ENCODE measurements at places on chromosomes 6 and 20.

DNA sequence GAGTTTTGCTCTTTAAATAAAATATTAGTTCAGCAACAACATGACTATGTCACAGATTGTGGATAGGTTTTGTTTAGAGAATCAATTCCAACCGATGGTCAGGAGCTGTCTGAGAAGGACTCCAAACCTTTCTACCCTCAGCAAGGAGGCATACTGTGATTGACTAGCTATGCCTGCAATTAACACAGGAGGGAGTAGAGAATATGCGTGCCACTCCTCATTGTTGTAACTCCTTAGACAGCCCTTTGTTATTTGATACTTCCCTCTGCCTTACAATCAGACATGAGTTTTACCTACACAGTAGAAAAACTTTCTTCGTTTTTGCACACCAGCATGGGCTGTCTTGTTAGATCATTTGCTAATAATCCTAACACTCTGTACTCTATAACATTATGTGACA, 796.5 kb downstream of the PRIM2 start:
- H3K27me3 ChIP-seq: no peaks in the 10 kb centered on the region
- H3K4me1 ChIP-seq: no peaks in the 10 kb centered on the region
- no peaks in the 10 kb centered on the region for H3K36me3 ChIP-seq
- no peak overlapping the region for H3K4me3 ChIP-seq

GRCh38 chr6:40185486-40185885, 251.2 kb upstream of the MOCS1 start:
- no peaks in the 10 kb centered on the region for H3K27me3 ChIP-seq
- no peak overlapping the region for H3K27ac ChIP-seq
- no peak for DNase-seq

DNA sequence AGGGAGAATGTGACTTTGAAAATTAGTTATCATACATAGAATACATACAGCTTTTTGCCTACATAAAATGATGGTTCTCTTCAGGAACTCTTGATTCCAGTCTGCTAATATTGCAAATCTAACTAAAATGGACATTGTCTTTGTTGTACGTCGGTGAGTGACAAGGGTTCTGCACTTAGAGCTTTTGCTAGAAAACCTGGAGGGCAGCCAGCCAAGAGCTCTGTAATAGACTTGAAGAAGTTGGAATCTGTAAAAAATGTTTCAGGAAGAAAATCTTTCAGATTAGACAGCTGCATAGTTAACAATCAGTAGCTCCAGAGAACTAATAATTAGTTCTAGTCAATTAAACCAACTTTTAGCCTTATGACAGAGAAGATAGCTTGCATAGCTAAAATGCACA, 138.3 kb downstream of the FLRT3 start:
- H3K27me3 ChIP-seq: no peaks in the 10 kb centered on the region
- H3K36me3 ChIP-seq: no peaks in the 10 kb centered on the region
- H3K4me3 ChIP-seq: no peak overlapping the region
- no peaks in the 10 kb centered on the region for H3K4me1 ChIP-seq
- no peak for DNase-seq

DNA sequence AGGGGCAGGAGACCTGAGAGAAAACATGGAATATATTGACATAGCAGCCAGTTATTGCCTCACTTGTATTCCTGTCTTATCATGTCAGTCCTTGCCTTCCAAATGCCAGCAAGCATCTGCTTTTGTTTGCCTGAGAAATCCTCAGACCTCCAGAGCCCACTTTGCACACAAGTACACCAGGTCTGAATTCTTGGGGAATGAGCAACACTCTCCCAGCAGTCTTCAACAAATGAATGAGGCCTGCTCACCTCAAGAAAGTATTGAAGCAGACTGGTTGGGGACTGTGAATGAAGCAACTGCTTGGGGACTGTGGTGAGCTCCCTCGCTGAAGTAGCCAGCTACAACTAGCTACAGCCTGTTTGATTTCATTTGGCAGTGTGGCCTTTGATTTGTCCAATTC, 172.8 kb upstream of the SPTLC3 start:
- no peak overlapping the region for H3K27ac ChIP-seq
- no peaks in the 10 kb centered on the region for H3K27me3 ChIP-seq
- no peak overlapping the region for H3K4me3 ChIP-seq
- no peaks in the 10 kb centered on the region for H3K4me1 ChIP-seq
- no peak for DNase-seq

DNA sequence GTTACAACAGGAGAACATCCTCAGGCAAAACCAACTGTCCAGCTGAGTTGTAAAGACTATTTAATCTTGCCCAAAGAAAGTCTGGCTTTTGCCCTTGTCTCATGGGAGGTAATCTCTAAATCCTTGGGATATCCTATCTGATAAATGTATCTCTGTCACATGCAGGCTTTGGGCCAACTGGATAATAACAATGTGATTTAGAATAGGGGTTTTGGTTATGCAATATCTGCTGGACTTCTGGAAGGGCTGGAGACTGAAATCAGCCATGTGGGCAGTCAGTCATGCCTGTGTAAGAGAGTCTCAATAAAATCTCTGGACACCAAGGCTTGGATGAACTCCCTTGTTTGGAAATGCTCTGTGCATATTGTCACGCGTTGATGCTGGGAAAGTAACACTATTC, 56.3 kb upstream of the PRL start:
- H3K27me3 ChIP-seq: no peaks in the 10 kb centered on the region
- no peaks in the 10 kb centered on the region for H3K36me3 ChIP-seq
- peaks cover 4% of the 10 kb centered on the region for H3K4me1 ChIP-seq
- DNase-seq: no peak
- H3K27ac ChIP-seq: no peak overlapping the region
- no peak overlapping the region for H3K4me3 ChIP-seq

DNA sequence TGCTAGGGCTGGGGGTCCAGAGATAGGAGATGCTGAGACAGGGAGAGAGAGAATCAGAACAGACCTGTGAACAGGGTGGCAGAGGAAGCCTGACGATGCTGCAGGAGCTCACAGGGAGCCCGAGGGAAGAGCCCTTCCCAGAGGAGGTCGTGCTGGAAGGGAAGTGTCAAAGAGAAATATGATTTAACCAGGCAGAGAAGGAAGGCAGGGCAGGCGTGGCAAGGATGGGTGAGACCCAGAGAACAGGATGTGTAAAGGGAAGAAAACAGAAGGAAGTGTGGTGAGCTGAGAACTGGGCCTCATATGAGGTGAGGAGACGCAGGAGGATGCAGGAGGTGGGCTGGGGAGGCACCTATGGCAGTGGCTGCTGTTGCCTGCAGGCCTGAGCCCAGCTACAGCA, 105.6 kb downstream of the ZDHHC14 start:
- peaks cover 4% of the 10 kb centered on the region for H3K4me1 ChIP-seq
- H3K4me3 ChIP-seq: no peak overlapping the region
- H3K27me3 ChIP-seq: no peaks in the 10 kb centered on the region
- no peaks in the 10 kb centered on the region for H3K36me3 ChIP-seq
- no peak for DNase-seq

DNA sequence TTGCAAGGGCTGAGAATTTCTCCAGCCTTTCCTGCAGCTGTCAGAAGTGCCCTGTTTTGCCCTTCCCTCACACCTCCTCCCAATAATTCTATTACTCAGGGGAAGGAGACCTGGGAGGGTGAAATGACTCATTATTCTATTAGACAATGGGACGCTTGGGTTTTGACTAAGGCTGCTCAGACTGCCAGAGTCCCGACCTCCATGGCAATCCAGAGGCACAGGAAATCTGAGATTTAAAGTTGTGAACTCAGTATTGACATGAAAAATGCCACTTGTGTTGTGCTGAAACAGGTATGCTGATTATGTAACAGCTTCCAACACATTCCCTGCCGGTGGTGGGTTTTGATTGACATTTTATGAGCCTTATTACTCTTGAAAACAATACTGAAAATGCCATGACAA, 625.9 kb upstream of the FLRT3 start:
- no peak for DNase-seq
- no peaks in the 10 kb centered on the region for H3K36me3 ChIP-seq
- peaks cover 4% of the 10 kb centered on the region for H3K4me1 ChIP-seq
- H3K27me3 ChIP-seq: no peaks in the 10 kb centered on the region
- no peak overlapping the region for H3K27ac ChIP-seq
- no peak overlapping the region for H3K4me3 ChIP-seq

DNA sequence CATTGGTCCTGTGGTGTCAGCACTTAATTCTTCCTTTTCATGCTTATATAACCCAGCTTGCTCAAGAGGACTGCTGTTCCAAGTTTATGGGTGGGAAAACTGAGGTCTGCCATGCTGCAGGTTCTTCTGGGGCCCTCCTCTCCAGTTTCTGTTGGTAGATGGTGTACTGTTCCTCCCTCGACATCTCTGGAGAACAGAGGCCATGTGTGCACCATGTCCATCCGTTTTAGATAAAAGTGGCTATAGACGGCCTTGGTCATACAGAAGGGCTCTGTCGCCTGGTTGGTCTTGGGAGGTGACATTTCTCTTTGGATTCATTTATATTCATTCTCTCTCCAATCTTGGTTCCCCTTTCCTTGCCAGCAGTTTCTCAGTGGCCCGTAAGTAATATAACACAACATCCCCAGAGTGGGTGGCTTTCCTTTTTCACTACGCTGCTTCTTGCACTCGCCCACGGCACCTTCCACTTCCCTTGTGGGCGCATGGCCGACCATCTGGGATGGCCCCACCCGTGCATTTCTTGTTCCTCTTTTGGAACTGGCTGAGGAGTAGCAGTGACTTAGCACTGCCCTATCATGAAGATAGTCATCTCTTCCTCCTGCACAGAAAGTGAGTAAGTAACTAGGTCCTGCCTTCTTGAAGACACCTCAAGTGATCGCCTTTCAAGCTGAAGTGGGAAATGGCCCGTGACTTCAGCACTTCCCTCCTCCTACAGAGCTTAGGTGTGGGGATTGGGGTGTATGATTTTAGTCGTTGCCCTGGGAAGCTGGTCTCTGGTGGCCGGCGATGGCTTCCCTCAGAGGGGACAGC, 94.2 kb downstream of the RREB1 start:
- DNase-seq: peak; percentile 90
- H3K27me3 ChIP-seq: no peaks in the 10 kb centered on the region
- H3K36me3 ChIP-seq: peaks cover 36% of the 10 kb centered on the region
- H3K27ac ChIP-seq: peak overlapping the region; percentile 75
- H3K4me3 ChIP-seq: no peak overlapping the region

- H3K4me3 ChIP-seq: no peak overlapping the region
- H3K36me3 ChIP-seq: no peaks in the 10 kb centered on the region
- H3K27ac ChIP-seq: no peak overlapping the region
- no peaks in the 10 kb centered on the region for H3K27me3 ChIP-seq
- no peak for DNase-seq
- H3K4me1 ChIP-seq: peaks cover 9% of the 10 kb centered on the region
Observed at GRCh38 chr6:89475101-89475500, 42.1 kb downstream of the ANKRD6 start.

- no peak for DNase-seq
- H3K4me1 ChIP-seq: peaks cover 17% of the 10 kb centered on the region
- peak overlapping the region; percentile 53 for H3K27ac ChIP-seq
- no peaks in the 10 kb centered on the region for H3K36me3 ChIP-seq
Observed at GRCh38 chr6:143400258-143401067, 50.0 kb downstream of the ADAT2 start.

- peaks cover 22% of the 10 kb centered on the region for H3K4me1 ChIP-seq
- peak within 1 kb of the TSS; percentile 40 for H3K4me3 ChIP-seq
- no peak for DNase-seq
- peaks cover 72% of the 10 kb centered on the region for H3K27me3 ChIP-seq
- no peaks in the 10 kb centered on the region for H3K36me3 ChIP-seq
Observed at GRCh38 chr20:63498960-63499337, at the start of gene EEF1A2. EEF1A2 (minus strand) TSS chr20:63499083; CDS start chr20:63497763, 1,320 bp downstream.

DNA sequence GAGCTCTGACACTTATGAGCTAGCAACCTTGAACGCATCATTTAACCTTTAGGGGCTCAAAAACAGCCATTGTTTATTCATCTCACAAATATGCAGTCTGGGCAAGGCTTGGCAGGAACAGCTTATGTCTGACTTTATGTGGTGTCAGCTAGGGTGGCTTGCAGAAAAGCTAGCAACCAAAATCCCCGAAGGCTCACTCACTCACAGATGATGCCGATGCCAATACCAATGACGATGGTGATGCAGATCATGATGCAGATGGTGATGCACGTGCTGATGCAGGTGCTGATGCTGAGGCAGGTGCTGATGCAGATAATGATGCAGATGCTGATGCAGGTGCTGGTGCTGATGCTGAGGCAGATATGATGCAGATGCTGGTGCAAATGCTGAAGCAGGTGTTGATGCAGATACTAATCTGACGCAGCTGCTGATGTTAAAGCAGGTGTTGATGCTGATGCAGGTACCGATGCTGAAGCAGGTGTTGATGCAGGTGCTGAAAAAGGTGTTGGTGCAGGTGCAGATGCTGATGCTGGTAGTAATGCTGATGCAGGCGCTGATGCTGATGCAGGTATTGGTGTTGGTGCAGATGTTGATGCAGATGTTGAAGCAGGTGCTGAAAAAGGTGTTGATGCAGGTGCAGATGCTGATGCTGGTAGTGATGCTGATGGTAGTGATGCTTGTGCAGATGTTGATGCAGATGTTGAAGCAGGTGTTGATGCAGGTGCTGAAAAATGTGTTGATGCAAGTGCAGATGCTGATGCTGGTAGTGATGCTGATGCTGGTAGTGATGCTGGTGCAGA, 195.6 kb downstream of the NFATC2 start:
- H3K27me3 ChIP-seq: no peaks in the 10 kb centered on the region
- H3K27ac ChIP-seq: no peak overlapping the region
- no peaks in the 10 kb centered on the region for H3K4me1 ChIP-seq

DNA sequence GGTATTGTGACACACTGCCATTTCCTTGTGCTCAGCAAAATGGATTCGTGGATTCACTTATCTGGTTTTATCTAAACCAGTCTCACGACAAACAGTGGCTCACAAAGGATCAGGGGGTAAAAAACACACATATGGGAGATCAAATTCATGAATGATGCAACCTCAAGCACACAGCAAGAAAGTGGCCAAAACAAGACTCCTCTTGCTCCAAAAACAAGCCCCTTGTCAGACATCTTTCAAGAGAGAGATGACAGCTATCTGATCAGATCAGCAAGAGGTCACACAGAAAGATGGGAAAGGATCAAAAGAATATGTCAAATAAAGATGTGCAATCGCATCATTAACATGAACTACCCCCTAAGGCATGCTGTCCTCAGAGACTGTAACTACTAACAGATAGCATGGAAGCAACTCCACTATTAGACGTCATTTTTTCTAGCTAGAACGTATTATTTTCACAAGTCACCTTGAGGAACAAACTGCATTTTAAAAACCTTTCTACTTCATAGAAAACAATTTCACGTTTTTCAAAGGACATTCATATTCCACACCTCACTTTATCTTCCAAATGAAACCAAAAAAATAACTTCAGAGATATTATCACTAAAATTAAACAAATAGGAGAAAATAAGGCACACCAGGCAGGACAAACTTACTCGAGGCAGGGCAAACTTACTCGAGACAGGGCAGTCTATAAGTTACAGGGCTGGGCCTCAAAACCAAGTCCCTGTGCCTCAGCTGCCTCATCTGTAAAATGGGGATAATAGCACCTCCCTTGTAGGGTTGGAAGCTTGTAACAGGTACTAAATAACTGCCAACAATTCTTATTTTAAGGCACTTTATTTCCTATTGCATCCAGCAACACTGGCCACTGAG, 122.3 kb downstream of the PREX1 start:
- no peak for DNase-seq
- peaks cover 26% of the 10 kb centered on the region for H3K36me3 ChIP-seq

Measured in lower lobe of right lung (tissue), 2 donors.